ENCODE measurements at places on chromosomes 12 and 14.

DNA sequence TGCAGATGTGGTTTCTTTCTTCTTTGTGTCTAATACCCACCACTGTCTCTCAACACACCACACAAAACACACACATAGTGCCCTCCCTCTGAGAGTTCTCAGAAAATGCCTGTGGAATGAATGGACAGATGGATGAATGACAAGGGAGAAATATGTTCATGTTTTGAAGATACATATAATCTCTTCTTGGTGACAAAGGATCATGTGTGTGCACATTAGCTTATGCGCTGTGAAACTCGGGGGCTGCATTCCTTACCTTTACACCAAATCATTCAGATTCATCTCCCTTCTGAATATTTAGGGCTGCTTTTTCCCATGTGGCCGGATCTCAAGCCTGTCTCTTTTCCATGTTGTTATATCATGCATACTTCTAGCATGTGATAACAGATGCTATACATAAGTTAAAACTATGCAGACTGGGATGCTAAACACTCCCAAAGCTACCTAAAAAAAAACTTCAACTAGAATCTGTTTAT is 111.4 kb downstream of the EPS8 start:
- DNase-seq = no peak

DNA sequence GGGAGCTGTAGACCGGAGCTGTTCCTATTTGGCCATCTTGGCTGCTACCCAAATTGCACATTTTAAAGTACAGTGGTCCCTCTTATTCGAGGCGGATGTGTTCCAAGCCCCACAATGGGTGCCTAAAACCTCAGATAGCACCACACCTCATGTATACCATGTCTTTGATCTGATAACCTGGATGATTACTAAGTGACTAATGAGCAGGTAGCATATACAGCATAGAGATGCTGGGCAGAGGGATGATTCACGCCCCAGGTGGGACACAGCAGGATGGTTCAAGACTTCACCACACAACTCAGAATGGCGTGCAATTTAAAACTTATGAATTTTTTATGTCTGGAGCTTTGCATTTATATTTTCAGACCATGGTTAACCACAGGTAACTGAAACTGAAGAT is 255.0 kb downstream of the AKAP6 start:
- DNase-seq = no peak

- peak; percentile 94 for DNase-seq
Observed at GRCh38 chr12:751999-752694, at the start of gene WNK1. Gene WNK1 (plus strand): TSS chr12:752579. CDS start chr12:753566, 987 bp downstream.

- no peak for DNase-seq
Observed at GRCh38 chr12:94731733-94732360, 81.5 kb upstream of the TMCC3 start.

- no peak for DNase-seq
Observed at GRCh38 chr12:80869264-80869663, 68.5 kb downstream of the LIN7A start.

- no peak for DNase-seq
Observed at GRCh38 chr12:34363050-34363673, 340.9 kb downstream of the ALG10 start.

DNA sequence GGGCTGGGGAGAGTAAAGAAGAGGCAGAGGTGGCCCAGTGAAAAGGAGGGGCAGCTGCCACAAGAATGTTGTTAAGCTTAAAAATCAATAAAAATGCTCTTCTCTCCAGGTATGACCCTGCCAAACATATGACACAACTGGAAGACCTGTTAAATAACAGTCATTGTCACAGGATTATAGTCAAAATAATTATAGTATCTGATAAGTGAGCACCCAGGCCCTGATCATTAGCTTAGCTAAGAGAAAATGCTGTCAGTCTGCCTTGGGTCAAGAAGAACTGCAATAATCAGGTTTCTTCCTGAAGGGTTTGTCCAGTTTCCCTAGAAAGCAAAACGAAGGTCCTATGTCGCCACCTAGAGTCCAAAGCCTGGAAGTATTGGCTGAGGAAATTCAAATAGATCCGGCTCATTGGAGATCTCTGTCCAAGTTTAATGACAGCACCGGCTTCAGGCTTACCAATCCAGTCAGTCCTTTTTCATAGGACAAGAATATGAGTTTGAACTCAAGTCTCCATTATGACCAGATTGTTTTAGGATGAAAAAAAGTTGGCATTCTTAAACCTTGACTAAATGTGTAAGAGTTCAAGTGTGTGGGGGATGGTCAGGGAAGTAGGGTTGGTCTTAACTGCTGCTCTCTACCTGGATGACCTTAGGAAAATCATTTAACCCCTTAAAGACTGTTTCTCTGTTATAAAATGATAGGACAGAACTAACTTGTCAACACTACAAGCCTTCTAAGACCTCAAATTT is 22.5 kb upstream of the NKX2-8 start:
- no peak for DNase-seq

DNA sequence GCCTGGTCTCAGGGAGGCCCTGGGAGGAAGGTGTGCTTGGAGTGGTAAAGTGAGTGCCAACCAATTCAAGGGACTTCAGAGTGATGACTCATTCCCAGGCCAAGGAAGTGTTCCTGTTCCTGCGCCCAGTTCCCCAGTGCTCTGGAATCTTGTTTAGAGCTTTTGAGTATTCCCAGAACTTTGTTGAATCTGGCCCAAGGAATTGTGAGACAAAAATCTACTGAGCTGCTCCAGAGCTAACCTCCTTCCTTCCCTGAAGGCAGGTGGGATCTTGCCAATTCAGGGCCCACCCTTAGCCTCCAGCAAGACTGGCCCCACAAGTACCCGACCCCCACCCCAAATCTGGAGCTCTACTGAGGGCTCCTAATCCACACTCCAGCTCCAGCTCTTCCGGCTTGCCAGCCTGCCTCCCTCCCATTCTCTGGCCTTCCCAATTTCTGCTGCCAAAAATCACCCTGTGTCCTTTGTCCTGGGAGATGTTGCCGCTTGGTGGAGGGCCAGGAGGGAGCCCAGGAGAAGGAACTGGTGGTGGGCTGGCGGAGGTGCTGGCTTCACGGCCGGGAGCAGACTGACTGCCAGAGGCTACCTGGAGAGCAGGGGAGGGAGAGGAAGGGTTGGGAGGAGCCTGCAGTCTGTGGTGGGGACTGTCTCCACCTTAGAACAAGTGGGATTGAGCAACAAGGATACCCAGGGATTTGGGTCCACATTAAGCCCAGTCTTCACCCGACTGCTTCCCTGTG is 2.0 kb upstream of the ATN1 start:
- no peak for DNase-seq

GRCh38 chr12:67893022-67893580 is 96.1 kb upstream of the IFNG-AS1 start:
- DNase-seq = no peak

- no peak for DNase-seq
Observed at GRCh38 chr14:80754696-80755095, 186.8 kb downstream of the CEP128 start.

- DNase-seq = no peak
Observed at GRCh38 chr12:51890511-51891171, 2.7 kb downstream of the ANKRD33 start.

- DNase-seq = no peak
Observed at GRCh38 chr12:92871116-92871515, 58.0 kb downstream of the EEA1 start.

GRCh38 chr12:96237465-96238077 is 43.4 kb downstream of the ELK3 start:
- DNase-seq = peak; percentile 17

GRCh38 chr12:77104792-77105191 is 39.4 kb upstream of the E2F7 start:
- no peak for DNase-seq

DNA sequence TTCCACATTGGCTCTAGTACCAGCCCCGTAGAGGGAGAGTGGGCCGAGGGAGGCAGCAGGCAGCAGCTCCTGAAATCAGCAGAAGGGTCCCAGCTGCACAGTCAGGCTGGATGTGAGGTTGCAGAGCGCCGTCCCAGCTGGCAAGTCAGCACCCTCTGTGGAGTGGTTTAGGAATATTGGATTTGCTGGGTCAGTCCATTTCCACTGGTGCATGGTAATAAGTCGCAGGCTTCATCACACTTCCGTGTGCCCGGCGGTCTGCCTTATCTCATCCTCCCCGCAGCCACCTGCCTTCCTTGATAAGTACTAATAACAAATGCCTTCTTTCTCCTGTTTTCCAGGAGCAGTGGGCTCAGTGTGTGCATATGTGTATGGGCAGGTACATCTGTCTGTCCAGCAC is 112.9 kb downstream of the TSPAN9 start:
- no peak for DNase-seq

DNA sequence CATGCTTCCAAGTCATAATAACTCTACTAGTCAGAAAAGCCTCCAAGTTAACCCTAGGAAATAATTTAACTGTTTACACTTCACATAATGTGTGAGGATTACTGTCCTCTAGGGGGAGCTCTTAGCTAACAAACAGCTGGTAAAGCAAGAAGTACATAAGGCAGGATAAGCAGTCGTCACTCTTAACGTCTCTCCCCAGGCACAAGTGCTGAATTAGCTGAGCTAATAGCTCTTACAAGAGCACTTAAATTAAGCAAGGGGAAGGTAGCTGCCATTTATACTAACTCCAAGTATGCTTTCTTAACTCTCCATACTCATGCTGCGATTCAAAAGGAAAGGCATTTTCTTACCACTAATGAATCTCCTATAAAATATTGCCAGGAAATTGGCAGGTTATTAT is 79.3 kb upstream of the TSPAN11 start:
- no peak for DNase-seq

GRCh38 chr12:120579179-120579578 is 2.0 kb downstream of the POP5 start:
- no peak for DNase-seq

DNA sequence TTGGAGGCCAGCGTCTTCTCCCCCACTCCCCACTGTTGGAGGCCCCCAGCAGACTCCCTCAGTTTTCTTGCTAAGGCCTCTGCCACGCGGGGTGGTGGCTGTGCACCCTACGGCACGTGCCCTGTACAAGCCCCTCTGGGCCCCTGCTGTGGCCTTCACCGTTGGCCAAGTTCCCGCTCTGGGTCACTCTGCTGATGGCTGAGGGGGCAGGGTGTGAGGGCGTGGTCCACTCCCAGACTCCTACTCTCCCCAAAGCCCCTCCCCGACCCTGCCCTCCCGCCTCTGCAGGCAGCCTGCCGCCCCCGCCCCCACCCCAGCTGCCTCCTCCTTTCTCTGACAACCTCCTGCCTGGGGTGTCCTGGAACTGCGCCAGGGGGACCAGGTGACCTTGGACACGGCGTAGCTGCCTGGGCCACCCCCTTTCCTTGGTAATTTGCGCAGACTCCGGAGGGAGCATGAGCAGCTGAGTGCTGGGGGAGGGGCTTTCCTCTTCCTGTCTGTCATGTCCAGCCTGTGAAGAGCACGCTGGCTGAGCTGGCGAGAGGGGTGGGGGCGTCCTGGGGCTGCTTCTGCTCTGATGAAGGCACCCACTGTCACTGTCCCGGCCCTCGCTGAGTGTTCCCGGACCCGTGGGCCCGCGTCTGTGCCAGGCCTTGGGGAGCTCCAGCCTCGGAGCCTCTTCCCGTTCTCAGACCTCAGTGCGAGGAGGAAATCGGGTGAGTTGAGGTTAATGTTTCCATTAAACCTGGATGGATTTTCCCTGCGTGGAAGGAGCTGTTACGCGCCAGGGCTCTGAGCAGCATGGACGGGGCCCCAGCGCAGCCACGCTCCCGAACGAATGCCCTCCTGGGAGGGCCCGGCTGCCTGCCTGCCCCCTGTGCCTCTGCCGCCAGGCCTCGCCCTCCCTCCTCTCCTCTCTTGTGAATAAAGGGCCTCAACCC is 85.0 kb downstream of the KIF26A start:
- DNase-seq = no peak

GRCh38 chr12:106362971-106363370 is 5.4 kb downstream of the POLR3B start:
- no peak for DNase-seq

- no peak for DNase-seq
Observed at GRCh38 chr14:104582005-104582404, 2.4 kb downstream of the C14orf180 start.

DNA sequence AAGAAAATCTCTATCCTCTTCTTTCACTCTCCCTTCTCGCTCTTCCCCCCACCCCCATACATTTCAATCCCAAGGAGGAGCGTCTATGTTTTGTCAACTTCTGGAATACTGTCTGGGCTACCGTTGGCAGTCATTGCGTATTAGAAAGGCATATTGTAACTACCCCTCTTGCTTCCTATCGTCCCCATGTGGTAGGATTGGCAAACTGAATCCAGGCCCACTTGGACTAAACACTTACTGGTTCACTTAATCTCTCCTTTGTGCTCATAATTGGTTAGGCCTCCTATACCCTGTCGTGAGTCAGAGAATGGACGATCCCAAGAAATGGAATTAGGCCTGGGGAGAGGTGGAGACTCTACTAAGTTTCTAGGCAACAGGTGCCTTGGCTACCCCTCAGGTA is 68.8 kb upstream of the SLC8A3 start:
- no peak for DNase-seq

- no peak for DNase-seq
Observed at GRCh38 chr14:61074852-61075251, 93.8 kb downstream of the SLC38A6 start.

GRCh38 chr12:470133-470532 is 10.4 kb downstream of the B4GALNT3 start:
- no peak for DNase-seq

DNA sequence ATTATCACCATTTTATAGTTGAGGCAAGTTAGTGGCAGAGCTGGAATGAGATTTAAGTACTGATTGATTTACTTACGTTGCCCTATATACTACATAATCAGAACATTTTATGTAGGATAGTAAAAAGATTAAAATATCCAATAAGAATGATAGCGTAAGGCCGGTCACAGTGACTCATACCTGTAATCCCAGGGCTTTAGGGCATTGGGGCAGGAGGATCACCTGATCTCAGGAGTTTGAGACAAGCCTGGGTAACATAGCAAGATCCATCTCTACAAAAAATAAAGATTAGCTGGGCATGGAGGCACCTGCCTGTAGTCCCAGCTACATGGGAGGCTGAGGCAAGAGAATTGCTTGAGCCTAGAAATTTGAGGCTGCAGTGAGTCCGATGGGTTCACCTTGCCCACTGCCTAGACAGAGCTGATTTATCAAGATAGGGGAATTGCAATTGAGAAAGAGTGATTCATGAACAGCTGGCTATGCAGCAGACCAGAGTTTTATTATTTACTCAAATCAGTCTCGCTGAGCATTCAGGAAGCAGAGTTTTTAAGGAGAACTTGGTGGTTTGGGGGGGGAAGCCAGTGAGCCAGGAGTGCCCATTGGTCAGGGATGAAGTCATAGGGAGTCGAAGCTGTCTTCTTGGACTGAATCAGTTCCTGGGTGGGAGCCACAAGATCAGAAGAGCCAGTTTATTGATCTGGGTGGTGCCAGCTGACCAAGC is 24.7 kb upstream of the SGPP1 start:
- no peak for DNase-seq

DNA sequence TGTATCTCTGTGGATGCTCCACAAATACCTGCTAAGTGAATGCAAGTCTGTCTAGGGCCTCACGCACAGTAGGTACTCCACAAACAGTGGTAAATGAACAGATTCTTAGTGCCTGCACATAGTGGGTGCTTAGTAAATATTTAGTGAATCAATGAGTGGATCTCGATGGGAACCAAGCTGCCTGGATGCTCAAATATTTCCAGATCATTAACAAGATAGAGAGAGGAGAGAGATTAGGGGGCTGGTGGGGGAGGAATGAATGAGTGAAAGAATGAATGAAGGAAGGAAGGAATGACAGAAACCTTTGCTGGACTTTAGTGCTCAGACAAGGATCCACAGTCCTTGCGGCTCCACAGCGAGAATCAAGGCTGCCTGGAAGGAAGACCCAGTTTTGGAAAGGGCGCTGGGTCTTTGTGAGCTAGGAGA is 118.2 kb downstream of the SCARB1 start:
- DNase-seq = no peak

GRCh38 chr14:54486685-54487084 is 2.1 kb downstream of the GMFB start:
- DNase-seq = no peak

- no peak for DNase-seq
Observed at GRCh38 chr12:78290606-78291345, 460.1 kb downstream of the NAV3 start.
